ENCODE measurements at places on chromosomes 5 and 9. TPM values are rescaled to one million over a fixed set of nuclear protein-coding genes. Genes with fewer than 3 reads are reported as not detected.

GRCh38 chr9:4883326-4883873 is 90.7 kb downstream of the RCL1 start:
- no peak for DNase-seq

- no peak for DNase-seq
Observed at GRCh38 chr9:91119679-91120078, 242.0 kb downstream of the AUH start.

Gene ANKRD31
- 0.33 TPM for total RNA-seq

DNA sequence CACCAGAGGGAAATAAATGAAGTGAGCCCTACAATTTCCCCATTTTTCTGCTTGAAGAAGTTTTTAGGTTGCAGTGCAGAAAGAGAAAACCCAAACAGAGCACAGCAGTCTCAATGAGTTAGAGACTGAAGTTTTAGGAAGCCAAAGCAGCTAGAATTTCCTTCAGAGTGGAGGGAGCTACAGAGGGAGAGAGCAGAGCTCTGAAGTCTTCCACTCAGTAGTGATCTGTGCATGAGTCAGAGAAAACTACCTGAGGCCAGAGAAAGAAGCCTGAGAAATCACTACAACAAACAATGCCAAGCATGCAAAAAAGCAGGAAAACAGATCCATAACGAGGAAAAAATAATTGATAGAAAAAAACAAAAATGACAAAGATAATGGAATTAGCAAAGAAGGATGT is 17.9 kb upstream of the NDUFB6 start:
- DNase-seq = no peak

- no peak for DNase-seq
Observed at GRCh38 chr5:38670878-38671277, 114.4 kb upstream of the LIFR start.

GRCh38 chr9:137739371-137740309 is 120.8 kb downstream of the EHMT1 start:
- no peak for DNase-seq

Gene ZNF366
- total RNA-seq = 2.2 TPM

Gene LSM11
- total RNA-seq = 16.4 TPM

DNA sequence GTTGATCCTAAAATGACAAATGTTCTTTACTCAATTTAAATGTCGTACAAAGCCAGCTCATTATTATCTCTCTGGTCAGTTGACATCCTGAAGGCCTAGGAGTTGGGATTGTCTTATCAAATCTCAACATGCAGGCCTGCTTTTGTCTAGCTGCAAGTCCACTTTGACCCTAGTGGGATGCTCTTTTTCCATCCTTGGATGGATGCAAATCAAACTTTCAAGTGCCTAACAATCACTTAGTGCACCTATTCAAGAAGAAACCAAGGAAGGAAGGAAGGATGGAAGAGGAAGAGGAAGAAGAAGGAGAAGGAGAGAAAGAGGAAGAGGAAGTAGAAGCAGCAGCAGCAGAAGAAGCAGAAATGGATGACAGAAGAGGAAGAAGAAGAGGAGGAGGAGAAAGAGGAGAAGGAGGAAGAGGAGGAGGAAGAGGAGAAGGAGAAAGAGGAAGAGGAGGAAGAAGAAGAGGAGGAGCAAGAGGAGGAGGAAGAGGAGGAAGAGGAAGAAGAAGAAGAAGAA is 109.6 kb downstream of the PIK3R1 start:
- DNase-seq = no peak

GRCh38 chr5:431001-431710 is 11.8 kb upstream of the EXOC3 start:
- DNase-seq = peak; percentile 54

- DNase-seq = no peak
Observed at GRCh38 chr5:134111741-134112647, 2.5 kb upstream of the TCF7 start.

DNA sequence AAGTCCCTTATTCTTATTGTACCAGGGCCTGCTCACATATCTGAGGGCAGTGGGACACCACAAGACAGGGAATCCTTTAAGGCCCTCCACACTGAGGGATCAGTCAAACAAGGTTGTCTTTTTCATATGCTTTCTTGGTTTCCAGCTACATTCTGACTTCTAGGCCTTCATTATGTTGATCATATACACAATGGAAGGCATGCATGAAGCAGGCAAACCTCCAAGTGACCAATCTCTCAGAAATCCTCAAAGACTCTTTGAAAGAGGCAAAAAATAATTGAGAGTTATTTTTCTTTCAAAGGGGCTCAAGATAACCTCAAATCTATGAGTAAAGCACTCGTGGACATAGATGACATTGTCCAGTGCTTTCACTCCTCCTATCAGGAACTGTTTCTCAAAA is 1195.9 kb upstream of the ACO1 start:
- no peak for DNase-seq

GRCh38 chr9:110835404-110835803 is 166.8 kb downstream of the MUSK start:
- DNase-seq = no peak

Gene RANBP17
- 25.8 TPM for total RNA-seq
